Melanocyte of skin (primary cell): ENCODE measurements at places on chromosomes 3 and 15. TPM values are rescaled to one million over a fixed set of nuclear protein-coding genes. Genes with fewer than 3 reads are reported as not detected.

The NDN gene
- 50.9 and 72.6 TPM in 2 replicates for total RNA-seq

The GP9 gene
- total RNA-seq = not detected in 2 replicates

The ALPK3 gene
- under 0.01 and 0.15 TPM in 2 replicates for total RNA-seq

The FEZF2 gene
- not detected in 2 replicates for total RNA-seq

The PLAAT1 gene
- 0.33 and 1.9 TPM in 2 replicates for total RNA-seq

The HRG gene
- not detected in 2 replicates for total RNA-seq

The CLDN1 gene
- 2.8 and 5.1 TPM in 2 replicates for total RNA-seq

The ITPKA gene
- total RNA-seq = 0.15 and 0.67 TPM in 2 replicates

The AP3B2 gene
- total RNA-seq = 0.67 and 2.0 TPM in 2 replicates

The SLC28A1 gene
- not detected in 2 replicates for total RNA-seq

The SLC22A13 gene
- total RNA-seq = under 0.01 and 1.1 TPM in 2 replicates

The SNTN gene
- not detected in 2 replicates for total RNA-seq

The NCK1 gene
- total RNA-seq = 43.3 and 56.9 TPM in 2 replicates

The GOLGA8T gene
- not detected in 2 replicates for total RNA-seq

The GOLGA6L1 gene
- total RNA-seq = not detected in 2 replicates

The WDR53 gene
- total RNA-seq = 7.3 and 7.6 TPM in 2 replicates

The GOLGA6L7 gene
- total RNA-seq = not detected in 2 replicates

The EOGT gene
- 43.2 and 52.6 TPM in 2 replicates for total RNA-seq

The OR4F15 gene
- total RNA-seq = 0.31 and 0.67 TPM in 2 replicates

The IL20RB gene
- total RNA-seq = 0.69 TPM in 1 of 2 replicates, not detected in the other

The PTH1R gene
- total RNA-seq = 0.31 and 0.33 TPM in 2 replicates

The GNAT1 gene
- not detected in 2 replicates for total RNA-seq

The STAC gene
- 0.33 and 1.9 TPM in 2 replicates for total RNA-seq

The LDHAL6B gene
- not detected in 2 replicates for total RNA-seq

The ETFA gene
- 132 and 143 TPM in 2 replicates for total RNA-seq

The GNL3 gene
- 183 and 265 TPM in 2 replicates for total RNA-seq

The RTP1 gene
- total RNA-seq = not detected in 2 replicates

The CA12 gene
- 2.7 and 7.9 TPM in 2 replicates for total RNA-seq

The PXYLP1 gene
- total RNA-seq = 5.5 and 8.0 TPM in 2 replicates
